Stimulated activated CD4-positive, alpha-beta T cell treated with anti-CD3 and anti-CD28 coated beads, TNF-alpha, amount 100 ng/mL, for 24 hours (primary cell): ENCODE measurements at places on chromosomes 4 and X.
A peak's percentile ranks its signal among the peaks of the same experiment; 100 is the strongest.

DNA sequence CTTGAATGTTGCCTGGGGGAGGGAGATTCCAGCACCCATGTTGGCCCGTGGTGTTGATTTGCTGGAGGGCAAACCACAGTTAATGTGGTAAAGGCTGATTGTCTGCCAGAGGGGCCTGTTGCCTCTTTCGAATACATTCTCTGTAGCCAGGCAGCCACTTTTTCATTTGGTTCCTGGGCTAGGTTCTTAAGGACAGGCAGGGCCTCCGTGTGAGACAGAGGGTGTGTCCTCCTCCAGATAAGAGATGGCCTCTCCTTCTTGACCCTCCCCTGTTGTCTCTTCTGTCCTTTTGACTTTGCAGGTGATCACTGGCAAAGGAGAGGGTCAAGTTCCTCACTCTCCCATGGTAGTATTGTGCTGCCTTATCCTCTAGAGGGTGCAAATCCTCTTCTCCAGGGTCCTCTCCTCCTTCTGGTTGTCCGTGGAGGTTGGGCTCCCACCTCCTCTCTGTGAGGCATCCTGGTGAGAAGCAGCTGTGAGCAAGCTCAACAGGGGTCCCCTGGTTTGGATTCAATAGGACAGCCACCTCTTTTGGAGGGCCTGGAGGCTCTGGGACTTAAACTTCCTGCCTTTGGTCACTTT lies 44.9 kb downstream of the ZNF182 start:
- peak; percentile 7 for DNase-seq

DNA sequence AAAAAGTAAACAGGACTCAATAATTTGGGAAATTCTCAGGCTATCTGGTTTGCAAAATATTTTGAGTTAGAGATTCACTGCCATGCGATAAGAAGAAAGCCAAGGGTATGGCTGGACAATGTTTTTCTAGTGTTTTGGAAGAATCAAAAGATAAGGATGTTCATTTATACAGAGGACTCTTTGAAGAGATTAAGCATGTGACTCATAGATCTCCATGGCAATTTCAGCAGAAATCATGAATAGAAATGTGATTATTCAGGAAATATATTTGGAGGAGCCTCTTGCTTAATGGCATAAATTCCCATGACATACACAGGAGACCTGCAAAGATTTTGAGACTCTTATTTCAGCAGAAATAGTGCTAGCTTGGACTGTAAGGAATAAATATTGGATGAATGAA lies 16.7 kb upstream of the FRAS1 start:
- no peak for DNase-seq

- no peak for DNase-seq
Measured at GRCh38 chr4:107519053-107519452, 201.0 kb downstream of the PAPSS1 start.

- DNase-seq, result no peak
Measured at GRCh38 chr4:41146196-41146595, 68.1 kb downstream of the APBB2 start.

DNA sequence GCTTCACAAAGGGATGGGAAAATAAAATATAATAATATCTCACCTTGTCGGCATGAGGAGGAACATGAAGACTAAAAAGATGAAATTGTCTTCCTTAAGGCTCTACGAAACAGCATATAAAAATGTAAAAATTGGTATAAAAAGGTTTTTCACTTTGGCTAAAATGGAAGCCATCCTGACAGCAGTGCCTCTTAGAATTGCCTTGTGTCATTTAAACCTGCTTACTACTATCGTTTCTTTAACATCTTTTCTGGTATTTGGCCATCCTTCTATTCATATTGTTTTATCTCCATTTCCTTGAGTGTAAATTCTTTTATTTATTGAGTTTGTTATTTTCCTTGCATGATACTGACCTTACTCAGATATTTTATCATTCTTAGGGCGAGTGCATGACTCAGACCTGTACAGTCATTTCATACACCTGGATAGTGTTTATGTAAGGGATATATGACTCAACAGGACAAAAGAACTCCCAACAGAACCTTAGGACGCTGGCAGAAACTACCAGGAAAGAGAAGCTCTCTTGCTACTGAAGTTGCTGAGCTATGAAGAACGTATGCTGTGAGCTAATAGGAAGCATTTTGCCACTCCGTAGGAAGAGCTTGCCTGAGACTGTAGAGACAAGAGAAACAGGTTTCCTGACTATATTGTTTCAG lies 5.8 kb upstream of the CDKN2AIP start:
- DNase-seq, result no peak

- DNase-seq, result no peak
Measured at GRCh38 chr4:141569141-141569540, 67.2 kb upstream of the IL15 start.

- no peak for DNase-seq
Measured at GRCh38 chr4:128452415-128452814, 164.8 kb upstream of the PGRMC2 start.

GRCh38 chr4:139607502-139608060 lies 51.6 kb upstream of the SETD7 start:
- DNase-seq, result no peak

DNA sequence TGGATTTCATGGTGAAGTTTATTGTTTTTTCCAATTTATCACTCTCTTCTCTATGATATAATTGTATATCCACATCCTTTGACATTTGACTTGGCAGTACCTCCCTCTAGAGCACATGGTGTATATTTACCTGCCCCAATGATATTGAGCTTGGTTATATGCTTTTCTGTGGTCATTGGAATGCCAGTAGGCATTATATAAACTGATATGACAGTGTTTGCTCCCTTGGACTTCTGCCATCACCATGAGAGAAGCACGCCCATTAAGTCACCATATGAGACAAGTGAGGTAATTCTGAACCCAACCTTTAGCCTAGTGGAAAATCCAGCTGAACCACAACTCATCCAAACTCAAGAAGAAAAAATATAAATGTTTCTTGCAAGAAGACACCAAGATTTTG lies 2761.5 kb downstream of the ARAP2 start:
- no peak for DNase-seq

DNA sequence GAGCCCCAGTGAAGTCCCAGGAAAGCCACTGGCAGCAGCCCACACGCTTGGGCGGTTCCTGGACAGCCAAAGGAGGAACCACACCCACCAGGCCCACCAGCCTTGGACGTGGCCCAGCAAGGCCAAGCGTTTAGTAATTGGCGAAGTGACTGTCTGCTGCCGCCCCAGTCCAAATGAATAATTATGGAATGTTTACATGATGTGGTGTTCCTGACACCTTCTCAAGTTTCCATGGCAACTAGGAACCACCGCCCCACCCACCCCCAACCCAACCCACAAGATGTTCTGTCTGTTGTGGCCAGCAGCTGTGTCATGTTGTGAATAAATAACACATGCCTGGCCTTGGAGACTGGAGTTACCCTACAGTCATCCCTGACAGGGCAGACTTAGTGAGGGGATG lies 22.3 kb downstream of the APLN start:
- DNase-seq, result no peak

GRCh38 chr4:144350706-144351105 lies 210.2 kb upstream of the GYPA start:
- DNase-seq, result no peak
